ENCODE measurements at places on chromosomes 16 and 17.
A peak's percentile ranks its signal among the peaks of the same experiment; 100 is the strongest.

- peak; percentile 15 for DNase-seq
Measured at GRCh38 chr17:14926526-14927122, 338.5 kb downstream of the PMP22 start.

GRCh38 chr16:17590711-17591654 lies 120.2 kb upstream of the XYLT1 start:
- no peak for DNase-seq

GRCh38 chr17:29039764-29040598 lies 3.0 kb upstream of the PIPOX start:
- no peak for DNase-seq

DNA sequence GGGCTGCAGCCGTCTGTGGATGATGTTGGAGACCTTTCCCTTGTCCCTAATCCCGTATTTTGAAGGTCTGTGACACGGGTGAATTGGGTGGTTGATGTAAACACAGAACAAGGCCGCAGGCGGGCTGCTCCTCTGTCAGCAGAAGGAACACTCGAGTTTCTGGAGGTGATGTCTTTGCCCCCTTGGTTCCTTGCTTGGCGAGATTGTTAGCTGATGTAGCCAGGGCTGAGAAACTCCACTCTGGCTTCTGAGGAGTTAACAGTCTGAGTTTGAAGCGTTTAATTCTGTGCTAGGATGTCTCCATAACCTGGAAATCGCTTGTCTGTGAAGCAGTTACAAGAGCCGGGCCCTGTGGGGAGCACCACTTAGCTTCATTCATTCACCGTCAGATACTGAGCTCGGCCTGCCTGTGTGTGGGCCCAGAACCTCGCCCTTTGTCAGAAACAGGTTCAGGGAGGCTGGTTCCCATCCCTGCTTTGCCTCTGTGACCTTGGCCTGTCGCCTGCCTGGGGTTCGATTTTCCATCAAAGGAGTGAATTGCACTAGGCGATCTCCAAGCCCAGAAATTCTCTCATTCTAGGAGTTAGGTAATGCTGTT lies 1.3 kb downstream of the MAPK8IP3 start:
- DNase-seq, result no peak

GRCh38 chr16:81554979-81555378 lies 110.4 kb downstream of the CMIP start:
- no peak for DNase-seq

DNA sequence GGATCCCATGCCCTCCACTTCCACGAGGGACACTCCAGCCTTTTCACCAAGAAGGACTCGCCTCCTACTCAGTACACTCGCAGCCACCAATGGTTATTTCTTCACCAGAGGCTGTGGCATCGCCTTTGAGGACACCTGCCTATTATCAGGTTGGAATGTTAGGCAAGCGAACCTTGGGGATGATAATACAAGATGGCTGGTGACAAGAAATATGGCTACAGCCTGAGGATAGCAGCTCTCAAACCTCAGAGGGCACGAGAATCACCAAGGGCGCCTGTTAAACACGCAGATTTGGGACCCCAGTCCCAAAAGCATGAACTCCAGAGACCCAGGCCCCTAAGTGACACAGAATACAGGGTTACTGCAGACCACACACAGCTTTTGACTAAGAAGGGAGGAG lies 58.1 kb downstream of the CYTH1 start:
- DNase-seq, result no peak

DNA sequence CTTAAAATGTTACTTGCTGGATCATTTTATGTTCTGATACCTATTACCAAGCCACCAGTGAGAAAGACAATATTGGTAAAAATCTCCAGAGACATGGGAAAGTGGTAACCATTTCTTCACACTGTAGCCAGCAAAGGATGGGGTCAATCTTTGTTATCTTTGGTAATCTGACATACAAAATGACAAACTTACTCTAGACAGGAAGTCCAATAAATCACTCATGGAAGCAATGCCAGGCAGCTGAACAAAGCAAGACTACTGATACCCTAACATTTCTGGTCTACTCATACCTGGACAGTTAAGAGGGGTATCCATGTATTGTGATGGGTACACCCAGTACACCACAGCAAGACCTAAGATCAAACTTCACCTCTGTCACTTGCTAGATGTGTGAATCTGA lies 19.0 kb downstream of the GRB2 start:
- DNase-seq, result no peak

DNA sequence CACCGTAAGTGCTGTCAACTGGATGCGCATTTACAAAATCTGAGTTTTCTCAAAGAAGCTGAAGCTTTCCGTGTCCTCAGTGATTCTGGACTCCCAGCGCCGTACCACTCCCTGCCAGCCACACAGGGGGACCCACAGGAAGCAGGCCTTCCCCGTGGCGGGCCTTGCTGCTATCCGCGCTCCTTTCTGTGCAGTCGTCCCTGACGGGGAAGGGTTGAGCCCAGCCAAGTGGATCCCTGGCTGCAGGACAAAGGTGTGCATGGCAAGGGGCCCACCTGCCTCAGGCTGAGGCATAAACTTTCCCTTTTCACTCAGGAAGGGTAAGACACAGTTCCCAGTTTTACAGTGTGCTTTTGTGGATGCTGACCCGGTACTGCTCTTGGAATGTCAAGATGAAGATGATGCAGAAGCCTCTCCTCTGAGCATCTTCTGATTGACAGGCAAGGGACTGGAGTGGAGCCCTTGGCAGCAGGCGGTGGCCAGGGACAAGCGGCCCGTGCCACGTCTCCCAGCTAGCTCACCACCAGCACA lies 93.0 kb downstream of the ANKRD11 start:
- DNase-seq, result no peak

DNA sequence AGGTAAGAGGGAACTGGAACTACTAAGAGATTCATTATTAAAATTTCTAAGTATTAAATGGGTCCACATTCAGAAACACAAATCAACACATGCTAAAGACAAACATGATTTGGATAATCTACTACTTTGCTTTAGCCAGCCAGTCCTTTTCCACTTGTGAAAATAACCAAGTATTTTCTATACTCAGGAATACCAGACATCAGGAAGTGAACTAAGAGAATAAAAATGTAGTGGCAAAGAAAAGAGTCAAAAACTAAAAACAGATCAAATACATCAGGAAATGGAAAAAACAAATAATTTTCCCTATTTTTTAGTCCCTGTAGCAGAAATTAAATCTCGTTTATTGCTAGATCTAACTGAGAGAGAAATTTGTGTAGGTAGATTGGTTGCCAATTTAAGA lies 78.0 kb downstream of the MYO1D start:
- DNase-seq, result no peak

- peak; percentile 65 for DNase-seq
Measured at GRCh38 chr16:16150117-16150877, 73.0 kb downstream of the ABCC6 start.

- DNase-seq, result no peak
Measured at GRCh38 chr16:65572156-65572555, 450.3 kb upstream of the CDH11 start.

GRCh38 chr17:15650741-15651582 lies 31.5 kb upstream of the FBXW10B start:
- DNase-seq, result no peak

DNA sequence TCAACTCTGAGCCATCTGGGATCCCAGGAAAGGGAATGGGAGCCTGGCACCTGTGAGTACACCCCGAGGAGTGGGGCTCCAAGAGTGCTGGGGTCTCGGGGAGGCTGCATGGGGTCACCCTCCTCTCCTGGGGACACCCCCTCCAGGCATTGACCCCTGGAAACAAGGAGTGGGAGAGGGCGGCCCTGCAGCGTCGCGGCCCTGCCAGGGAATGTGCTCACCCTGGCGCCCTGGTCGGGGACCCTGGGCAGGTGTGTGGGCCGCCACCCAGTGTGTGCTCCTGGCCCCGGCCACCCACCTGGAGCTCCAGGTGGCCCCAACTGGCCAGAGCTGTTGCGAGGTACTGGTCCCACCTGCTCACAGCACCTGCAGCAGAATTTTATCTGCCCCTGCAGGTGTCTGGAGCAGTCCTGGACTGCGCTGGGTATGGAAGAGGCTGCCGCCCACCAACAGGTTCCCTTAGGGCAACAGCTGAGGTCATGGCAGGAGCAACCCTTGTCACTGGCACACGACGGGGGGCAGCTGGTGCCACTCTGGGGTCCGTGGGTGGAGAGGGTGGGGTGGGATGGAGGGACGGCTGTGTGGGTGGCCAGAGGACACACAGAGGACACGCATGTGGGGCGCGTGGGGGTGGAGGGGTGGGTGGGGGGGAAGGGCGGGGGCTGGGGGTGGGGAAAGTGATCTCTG lies 5.4 kb upstream of the PABPN1L start:
- DNase-seq, result no peak
